ENCODE measurements at places on chromosomes 7 and 10. TPM values are rescaled to one million over a fixed set of nuclear protein-coding genes. Genes with fewer than 3 reads are reported as not detected.

Gene STARD3NL
- total RNA-seq = 66.4 TPM

Gene ITPRID1
- total RNA-seq = not detected

Gene RARRES2
- total RNA-seq = 46.9 TPM

Gene TRRAP
- 10.4 TPM for total RNA-seq

Gene RSPH10B
- 0.09 TPM for total RNA-seq

Gene DNAJC12
- 4.3 TPM for total RNA-seq

Gene IKZF5
- total RNA-seq = 1.9 TPM

Gene DOCK1
- 98.5 TPM for total RNA-seq

Gene DDC
- not detected for total RNA-seq

Gene CCDC7
- total RNA-seq = 13.7 TPM

Gene ZP3
- 2.1 TPM for total RNA-seq

Gene EIF4EBP2
- 20.4 TPM for total RNA-seq

Gene SDHAF3
- total RNA-seq = 4.0 TPM

Gene CYP2C19
- total RNA-seq = not detected

Gene ZNF277
- total RNA-seq = 52.6 TPM
